ENCODE measurements at places on chromosomes 11 and 22. TPM values are rescaled to one million over a fixed set of nuclear protein-coding genes. Genes with fewer than 3 reads are reported as not detected.

- H3K4me1 ChIP-seq: no peaks in the 10 kb centered on the region
- no peaks in the 10 kb centered on the region for H3K27me3 ChIP-seq
- DNase-seq: no peak
- peaks cover 15% of the 10 kb centered on the region for H3K36me3 ChIP-seq
Observed at GRCh38 chr22:17140022-17140421, 18.9 kb upstream of the TMEM121B start.

- peaks cover 7% of the 10 kb centered on the region for H3K4me1 ChIP-seq
- H3K36me3 ChIP-seq: no peaks in the 10 kb centered on the region
- H3K4me3 ChIP-seq: no peak overlapping the region
- no peaks in the 10 kb centered on the region for H3K27me3 ChIP-seq
Observed at GRCh38 chr11:48008951-48009270, 28.6 kb downstream of the PTPRJ start.

GRCh38 chr11:98740321-98740720 lies 280.4 kb upstream of the CNTN5 start:
- no peak overlapping the region for H3K4me3 ChIP-seq
- H3K36me3 ChIP-seq: no peaks in the 10 kb centered on the region
- H3K4me1 ChIP-seq: no peaks in the 10 kb centered on the region
- H3K27me3 ChIP-seq: no peaks in the 10 kb centered on the region
- DNase-seq: no peak

DNA sequence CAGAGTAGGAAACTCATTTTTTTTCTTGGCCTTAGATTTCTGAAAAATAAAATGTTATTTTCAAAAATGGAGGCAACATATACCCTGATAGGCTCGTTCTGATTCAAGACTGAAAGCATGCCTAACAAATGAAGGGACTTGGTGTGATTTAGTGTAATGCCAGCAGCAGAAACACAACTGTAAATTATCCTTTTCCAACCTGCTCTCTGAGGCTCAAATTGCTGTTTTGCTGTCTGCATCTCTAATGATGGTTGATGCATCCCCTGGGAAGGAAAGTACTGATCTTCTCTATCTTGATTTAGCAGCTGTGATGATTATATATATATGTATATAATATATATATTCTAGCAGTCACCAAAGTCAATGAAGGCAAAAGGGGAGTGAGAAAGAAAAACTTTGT lies 537.2 kb upstream of the API5 start:
- no peaks in the 10 kb centered on the region for H3K36me3 ChIP-seq
- no peak overlapping the region for H3K4me3 ChIP-seq
- H3K27me3 ChIP-seq: no peaks in the 10 kb centered on the region
- no peak for DNase-seq
- H3K4me1 ChIP-seq: no peaks in the 10 kb centered on the region
- H3K27ac ChIP-seq: no peak overlapping the region

- H3K4me3 ChIP-seq: no peak overlapping the region
- DNase-seq: no peak
- no peaks in the 10 kb centered on the region for H3K4me1 ChIP-seq
Observed at GRCh38 chr22:21603973-21604372, 25.8 kb downstream of the YDJC start.

- no peaks in the 10 kb centered on the region for H3K27me3 ChIP-seq
- H3K27ac ChIP-seq: no peak overlapping the region
- H3K36me3 ChIP-seq: no peaks in the 10 kb centered on the region
- H3K4me3 ChIP-seq: no peak overlapping the region
- DNase-seq: no peak
Observed at GRCh38 chr11:72574548-72575460, 99.4 kb downstream of the PDE2A start.

DNA sequence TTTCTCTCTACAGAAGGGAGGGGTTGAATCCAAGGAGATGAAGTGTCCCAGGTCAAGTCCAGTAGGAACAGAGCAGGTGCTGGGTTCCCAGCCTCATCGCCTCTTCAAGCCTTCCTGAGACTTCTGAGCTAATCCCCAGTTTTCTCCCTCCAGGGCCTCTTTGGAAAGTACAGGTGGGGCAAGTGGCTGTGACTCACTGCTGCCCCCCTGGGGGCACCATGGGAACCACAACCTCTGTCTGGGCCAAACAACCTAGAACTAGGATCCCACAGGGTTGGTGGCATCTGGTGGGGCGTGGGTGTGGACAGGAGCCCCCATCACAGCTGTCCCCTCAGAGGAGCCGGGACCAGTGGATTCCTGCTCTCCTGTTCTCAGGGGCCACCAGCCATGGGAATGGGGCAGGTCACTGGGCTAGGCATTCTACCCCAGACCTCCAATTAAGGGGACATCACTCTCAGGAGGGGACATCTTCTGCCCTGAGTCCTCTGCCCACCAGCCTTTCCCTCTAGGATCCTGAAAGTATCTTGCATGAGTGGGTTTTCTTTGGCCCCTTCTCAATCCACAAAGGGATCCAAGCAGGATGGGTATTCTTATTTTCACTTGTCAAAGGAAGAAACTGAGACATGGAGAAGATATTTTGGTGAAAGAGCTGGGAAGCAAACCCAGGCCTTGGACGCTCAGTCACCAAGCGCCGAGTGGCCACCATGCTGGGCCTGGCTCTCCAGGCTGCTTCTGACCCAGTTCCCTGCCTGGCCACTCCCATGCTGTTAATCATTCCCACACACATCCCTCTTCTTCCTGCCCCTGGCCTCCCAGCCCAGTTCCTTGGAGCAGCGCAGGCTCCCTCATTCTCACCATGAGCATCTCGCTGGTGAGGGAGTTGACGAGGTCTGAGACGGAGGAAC lies 23.8 kb downstream of the LRRC10B start:
- H3K4me1 ChIP-seq: peaks cover 6% of the 10 kb centered on the region
- H3K27ac ChIP-seq: no peak overlapping the region
- H3K27me3 ChIP-seq: no peaks in the 10 kb centered on the region
- H3K36me3 ChIP-seq: no peaks in the 10 kb centered on the region
- H3K4me3 ChIP-seq: no peak overlapping the region

DNA sequence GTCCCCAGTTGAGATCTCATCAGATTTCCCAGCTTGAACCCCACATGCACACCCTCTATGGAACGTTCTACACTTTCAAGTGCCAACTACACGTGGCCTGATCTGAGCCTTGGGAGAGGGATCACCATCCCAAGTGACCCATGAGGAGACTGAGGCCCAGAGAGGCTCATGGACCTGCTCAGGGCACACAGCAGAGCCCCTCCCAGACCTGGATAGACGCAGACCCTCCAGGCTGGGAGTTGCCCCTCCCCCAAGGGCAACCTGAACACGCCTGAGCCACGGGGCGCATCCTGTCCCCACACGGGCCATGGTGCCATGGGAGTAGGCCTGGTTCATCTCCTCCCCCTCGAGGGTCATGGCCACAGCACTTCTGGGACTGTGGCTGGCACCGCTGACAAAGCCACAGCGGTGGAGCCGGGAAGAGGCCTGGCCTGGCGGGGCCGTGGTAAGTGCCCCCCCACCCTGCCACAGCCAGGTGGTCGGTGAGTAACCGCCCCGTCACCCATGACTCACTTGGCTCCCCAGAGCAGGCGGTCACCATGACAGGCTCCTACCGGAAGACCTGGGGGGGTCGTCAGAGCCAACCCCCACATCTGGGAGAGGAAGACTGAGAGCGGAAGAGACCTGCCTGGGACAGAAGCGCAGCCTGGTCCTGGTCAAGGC lies 8.1 kb downstream of the WNT7B start:
- H3K4me3 ChIP-seq: no peak overlapping the region
- no peaks in the 10 kb centered on the region for H3K36me3 ChIP-seq
- H3K4me1 ChIP-seq: peaks cover 50% of the 10 kb centered on the region
- DNase-seq: no peak

DNA sequence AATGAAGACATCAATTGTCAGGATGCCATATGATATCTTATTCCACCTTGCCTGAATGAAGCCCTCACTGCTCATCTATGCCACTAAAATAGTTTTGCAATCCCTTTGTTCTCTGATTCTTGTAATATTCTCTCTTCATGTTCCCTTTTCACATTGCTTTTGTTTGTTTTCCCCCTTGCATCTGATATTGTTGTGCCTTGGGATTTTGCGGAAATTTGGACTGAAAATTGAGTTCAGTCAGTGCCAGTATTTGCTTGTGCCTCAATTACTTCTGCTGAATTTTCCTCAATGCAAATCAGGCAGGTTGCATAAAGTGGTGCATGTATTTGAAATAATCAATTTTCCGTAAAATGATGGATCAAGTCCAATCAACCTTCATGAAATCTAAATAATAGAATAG lies 98.3 kb downstream of the PAX6 start:
- no peaks in the 10 kb centered on the region for H3K36me3 ChIP-seq
- no peak overlapping the region for H3K4me3 ChIP-seq
- H3K27me3 ChIP-seq: no peaks in the 10 kb centered on the region
- H3K4me1 ChIP-seq: no peaks in the 10 kb centered on the region
- DNase-seq: no peak

GRCh38 chr11:132028380-132029240 lies 658.2 kb downstream of the NTM start:
- no peak overlapping the region for H3K27ac ChIP-seq
- H3K27me3 ChIP-seq: no peaks in the 10 kb centered on the region
- H3K36me3 ChIP-seq: no peaks in the 10 kb centered on the region
- H3K4me3 ChIP-seq: no peak overlapping the region

VSIG2 gene
- not detected for total RNA-seq

SLC22A12 gene
- not detected for total RNA-seq

OR51B6 gene
- not detected for total RNA-seq

BRD1 gene
- 34.0 TPM for total RNA-seq

ESAM gene
- total RNA-seq: not detected

C1QTNF5 gene
- total RNA-seq: 2.2 TPM

MYBPC3 gene
- total RNA-seq: not detected
